Forelimb muscle (tissue), 1 donor: ENCODE measurements at places on chromosomes 7 and 10.

GRCh38 chr7:92837000-92837749 lies 802 bp upstream of the CDK6 start:
- DNase-seq, result peak; percentile 38

DNA sequence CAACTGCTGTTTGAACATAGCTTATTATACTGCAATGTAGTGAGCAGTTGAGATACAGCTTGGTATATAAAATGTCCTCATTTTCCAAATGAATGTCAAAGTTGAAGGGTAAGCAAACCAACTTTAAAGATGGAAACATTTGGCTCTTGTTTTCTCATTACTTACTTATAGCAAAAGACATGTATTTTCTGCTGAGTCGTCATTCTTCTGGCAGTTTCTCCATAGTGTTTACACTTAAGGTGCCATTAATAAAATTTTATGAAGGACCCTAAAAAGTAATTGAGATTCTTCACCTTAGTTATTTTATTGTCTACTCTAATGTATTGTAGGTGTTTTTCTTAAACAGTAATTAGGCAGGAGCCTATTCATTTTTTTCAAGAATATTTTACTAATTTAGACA lies 68.6 kb downstream of the INSYN2A start:
- no peak for DNase-seq

GRCh38 chr7:84204655-84205054 lies 10.1 kb upstream of the SEMA3A start:
- DNase-seq, result no peak

DNA sequence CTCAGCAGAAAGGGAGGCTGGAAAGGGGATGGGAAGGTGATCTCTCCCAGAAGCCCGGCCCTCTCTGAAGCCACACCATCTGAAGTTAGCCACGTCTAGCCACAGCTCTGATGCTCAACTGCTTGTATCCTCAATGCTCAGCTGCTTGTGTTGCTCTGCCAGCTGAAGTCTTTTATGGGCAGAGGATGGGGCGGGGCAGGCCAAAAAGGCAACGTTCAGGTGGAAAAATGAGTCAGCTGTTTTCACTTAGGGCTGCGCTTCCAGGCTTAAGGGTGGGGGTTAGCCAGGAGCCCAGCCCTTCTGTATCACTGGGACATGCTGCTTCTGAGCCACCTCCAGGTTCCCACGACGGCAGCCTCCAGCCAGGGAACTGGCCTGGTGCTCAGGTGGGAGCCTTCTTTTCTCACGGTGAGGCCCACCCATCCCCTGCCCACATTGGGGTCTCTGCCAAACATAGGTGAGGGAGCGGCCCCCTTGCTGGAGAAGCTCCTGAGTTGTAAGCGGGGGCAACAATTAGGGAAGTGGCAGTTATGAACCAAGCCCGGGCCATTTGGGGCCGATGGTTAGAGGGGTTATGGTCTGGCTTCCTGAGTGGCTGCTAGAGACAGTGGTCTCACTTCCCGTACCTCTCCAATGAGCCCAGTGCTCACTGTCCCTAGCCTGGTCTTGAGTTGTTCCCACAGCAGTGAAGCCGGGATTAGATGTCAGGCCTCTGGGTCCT lies 44.9 kb upstream of the CNPY1 start:
- no peak for DNase-seq

DNA sequence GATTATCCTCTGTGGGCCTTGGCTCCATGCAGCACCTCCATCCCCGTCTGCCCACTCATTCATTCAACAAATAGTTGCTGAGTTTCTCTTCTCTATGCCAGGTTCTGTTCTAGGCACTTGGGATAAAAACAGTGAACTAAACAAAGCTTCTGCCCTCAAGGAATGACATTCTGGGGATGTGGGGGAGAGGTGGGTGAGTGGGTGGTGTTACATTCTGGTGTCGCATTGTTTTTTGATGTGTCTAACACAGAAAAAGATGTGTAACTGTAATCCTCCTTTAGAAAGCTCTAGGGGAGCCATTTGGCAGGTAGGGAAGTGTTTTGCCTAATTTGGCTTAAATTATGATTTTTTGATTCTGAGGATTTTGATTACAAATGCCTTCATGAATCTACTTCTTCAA lies 21.4 kb downstream of the AUTS2 start:
- no peak for DNase-seq

- no peak for DNase-seq
Measured at GRCh38 chr7:133853706-133854276, 273.3 kb upstream of the LRGUK start.

DNA sequence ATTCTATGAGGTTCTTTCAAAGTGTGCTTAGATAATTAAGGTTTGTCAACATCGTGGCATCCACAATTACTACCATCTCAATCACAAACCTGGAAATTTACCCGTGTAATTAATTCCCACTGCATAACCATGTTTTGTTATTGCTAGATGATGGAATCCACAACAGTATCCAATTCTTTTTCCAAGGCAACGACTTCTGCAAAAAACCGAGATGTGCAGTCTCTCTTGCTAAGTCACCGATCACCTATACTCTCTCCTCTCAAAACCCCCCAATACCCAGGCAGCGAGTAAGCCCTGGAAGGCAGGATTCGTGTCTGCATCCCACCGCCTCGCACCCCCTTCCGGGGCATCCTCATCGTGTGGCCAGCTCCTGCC lies 678 bp upstream of the EIF4H start:
- no peak for DNase-seq
